ENCODE measurements at places on chromosomes 4 and X. TPM values are rescaled to one million over a fixed set of nuclear protein-coding genes. Genes with fewer than 3 reads are reported as not detected.

DNA sequence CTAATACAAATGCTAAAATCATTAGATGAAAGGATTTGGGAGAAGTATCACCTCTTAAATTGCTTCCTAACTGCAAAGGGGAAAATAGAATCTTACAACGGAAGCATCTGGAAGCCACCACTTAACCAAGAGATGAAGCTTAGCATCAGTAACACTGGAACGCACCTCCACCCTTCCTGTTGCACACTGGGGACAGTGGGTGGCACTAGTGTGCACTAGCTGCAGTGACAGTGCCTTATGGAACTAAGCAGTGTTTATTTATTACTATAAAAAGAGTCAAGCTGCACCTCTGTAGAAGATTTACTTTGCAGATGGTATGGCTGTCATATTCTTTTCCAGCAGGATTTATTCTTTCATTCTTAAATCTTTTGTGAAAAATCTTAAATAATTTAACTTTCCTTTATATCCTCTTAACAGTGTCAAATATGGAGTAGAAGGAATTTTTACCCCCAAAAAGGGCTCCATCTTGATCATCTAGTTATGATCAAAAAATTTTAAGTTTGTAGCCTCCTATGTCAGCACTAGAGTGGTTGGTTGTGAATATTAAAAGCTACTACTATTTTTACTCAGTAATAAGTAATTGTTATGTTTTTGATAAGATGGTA, 76.7 kb downstream of the SCD5 start:
- no peak for DNase-seq

- DNase-seq = no peak
Observed at GRCh38 chrX:148069759-148070503, 88.8 kb downstream of the FMR1NB start.

GRCh38 chr4:55409468-55410171, 13.9 kb downstream of the TMEM165 start:
- no peak for DNase-seq

DNA sequence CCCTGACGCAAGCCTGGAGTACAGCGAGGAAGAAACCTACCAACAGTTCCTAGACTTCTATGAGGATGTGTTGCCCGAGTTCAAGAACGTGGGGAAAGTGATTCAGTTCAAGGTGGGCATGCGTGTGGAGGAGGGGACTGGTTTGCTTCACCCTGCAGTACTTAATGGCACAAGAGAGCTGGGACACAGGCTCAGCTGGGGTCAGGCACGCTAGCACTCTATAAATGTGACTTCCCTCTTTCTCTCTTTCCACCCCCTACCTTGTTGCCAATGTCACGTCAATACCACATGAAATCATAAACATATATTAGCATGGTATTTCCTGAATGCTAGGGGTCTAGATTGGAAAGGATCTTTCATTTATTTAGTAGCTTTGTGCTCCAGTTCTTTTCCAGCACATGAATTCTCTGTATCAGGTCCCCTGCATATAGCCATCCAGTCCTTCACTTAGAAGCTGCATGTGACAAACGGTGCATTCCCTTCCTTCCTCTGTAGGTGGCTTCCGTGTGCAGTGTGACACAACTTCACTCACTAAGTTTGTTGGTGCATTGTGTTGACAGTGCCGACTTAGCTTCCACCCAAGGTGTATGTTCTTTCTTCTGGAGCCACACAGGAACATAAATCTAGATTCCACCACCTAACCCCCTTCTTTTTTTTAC, 25.6 kb downstream of the ZRSR2 start:
- DNase-seq = no peak

- no peak for DNase-seq
Observed at GRCh38 chrX:34716302-34716701, 59.2 kb upstream of the TMEM47 start.

DNA sequence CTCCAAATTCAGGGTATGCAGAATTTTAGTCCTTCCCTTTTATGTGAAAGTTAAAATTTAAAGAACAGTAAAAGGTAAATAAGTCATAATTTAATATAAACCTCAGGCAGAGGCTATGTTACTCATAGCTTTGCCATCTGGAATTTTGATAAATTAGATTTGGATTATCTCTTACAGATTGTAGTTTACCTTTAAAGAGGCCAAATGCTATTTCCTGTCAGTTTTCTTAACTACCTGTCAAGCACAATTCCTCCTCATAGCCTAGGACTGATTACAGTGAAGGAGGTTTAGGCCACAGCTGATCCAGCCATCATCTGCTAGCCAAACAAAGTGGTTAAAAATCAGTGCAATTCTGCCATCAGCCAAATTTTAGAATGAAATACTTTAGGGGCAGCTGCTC, 128.1 kb downstream of the MFAP3L start:
- no peak for DNase-seq

- DNase-seq = no peak
Observed at GRCh38 chrX:137040113-137040794, 6.5 kb upstream of the GPR101 start.

- no peak for DNase-seq
Observed at GRCh38 chrX:17689971-17690409, 47.3 kb upstream of the SCML1 start.

GRCh38 chr4:8698341-8699062, 105.9 kb downstream of the CPZ start:
- peak; percentile 69 for DNase-seq

DNA sequence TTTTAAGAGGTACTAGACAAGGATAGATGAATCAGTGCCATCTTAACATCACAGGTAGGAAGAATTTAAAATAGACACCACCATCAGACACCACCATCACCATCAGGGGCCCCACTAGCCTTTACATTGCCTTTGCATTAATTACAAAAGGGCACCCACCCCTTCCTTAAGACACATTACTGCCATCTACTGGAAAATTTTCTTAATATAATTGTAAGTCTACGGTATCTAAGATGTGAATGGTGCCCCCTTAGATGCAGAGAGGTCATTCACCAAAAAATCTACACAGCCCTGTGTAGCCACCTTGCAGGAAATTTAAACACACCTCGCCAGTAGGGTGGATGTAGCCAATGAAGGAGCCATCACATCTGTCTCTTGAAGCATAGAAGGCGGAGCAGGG, 184.1 kb downstream of the MID1IP1 start:
- no peak for DNase-seq

DNA sequence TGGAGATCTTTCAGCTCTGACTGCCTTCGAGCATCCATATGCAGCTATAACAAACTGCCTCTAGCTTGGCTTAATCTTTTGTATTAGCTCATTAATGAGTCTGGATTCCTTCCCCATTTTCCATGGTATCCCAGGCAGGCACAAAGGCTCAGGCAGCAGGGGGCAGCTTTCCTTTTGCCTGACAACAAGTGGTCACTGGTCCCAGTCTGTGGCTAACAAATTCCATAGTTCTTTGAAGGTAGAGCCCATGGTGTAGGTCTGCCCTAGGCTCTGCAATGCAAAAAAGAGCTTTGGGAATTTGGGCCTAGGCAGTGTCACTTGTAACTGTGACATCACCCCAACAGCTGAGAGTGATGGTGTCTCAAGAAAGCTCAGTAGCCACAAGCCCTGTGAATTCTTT, 234.4 kb upstream of the GPC4 start:
- DNase-seq = no peak

DNA sequence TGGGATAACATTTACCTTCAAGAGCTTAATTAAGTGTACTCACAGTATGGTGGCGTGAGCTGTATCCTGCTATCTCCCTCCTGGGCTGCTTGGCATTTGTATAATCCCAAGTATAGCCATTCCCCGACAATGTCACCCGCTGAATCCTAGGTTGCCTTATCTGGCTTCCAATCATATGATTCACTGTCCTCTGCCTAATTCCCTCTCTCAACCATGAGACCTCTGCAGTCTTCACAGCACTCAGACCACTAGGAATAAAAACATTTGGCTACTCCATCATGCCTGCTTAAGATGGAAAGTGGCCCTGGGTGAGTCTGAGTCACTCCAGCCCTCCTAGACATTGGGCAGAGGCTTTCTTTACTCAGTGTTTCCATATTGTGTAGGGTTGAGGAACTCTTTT, 28.9 kb upstream of the WDFY3 start:
- no peak for DNase-seq

DNA sequence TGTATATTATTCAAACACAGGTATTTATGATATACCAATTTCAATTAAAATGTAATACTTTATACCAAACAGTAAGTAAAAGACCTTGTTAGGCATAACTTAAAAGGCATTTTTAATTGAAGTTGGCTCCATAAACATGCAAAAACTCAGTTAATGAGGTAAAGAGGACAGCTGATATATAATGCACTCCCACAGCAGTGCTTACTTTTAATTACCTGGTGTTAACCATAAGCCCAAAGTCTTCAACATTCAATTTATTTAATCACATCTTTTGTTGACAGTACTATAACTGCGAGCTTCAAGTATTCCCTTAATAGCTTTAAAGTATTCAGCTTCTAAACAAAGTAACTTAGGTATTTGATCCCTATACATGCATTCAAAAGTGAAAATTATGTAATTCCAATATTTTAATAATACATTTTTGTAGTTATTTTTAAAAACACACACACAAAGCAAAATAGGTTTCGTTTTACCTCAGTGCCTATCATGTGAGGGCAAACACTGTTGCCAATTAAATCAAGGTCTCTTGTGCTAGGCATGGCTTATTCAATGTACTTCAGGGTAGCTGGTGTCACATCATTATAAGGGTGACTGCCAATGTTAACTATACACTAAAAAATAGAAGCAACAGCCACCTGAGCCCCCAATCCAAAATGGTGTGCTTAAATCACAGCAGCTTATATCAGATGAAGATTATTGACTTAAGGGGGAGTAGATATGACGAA, 197.1 kb downstream of the LRBA start:
- DNase-seq = no peak

DNA sequence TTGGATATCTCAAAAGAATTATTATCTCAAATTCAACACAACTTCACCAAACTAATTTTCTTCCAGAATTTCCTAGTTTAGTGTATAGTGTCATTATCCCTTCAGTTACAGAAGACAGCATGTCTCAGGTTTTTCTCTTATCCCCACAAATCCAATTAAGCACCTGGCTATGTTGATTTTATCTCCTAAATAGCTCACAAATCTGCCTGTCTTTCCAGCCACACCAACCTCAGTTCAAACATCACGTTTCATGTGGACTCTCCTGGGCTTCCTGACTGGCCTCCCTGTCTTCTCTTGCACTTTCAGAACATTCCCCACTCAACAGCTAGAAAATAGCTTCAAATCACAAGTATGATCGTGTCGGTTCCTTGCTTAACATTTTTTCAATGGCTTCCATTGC, 14.8 kb downstream of the STK32B start:
- no peak for DNase-seq

- DNase-seq = peak; percentile 82
Observed at GRCh38 chr4:48779095-48779997, 733 bp downstream of the FRYL start.

GRCh38 chr4:40240040-40240653, 43.3 kb downstream of the RHOH start:
- no peak for DNase-seq

DNA sequence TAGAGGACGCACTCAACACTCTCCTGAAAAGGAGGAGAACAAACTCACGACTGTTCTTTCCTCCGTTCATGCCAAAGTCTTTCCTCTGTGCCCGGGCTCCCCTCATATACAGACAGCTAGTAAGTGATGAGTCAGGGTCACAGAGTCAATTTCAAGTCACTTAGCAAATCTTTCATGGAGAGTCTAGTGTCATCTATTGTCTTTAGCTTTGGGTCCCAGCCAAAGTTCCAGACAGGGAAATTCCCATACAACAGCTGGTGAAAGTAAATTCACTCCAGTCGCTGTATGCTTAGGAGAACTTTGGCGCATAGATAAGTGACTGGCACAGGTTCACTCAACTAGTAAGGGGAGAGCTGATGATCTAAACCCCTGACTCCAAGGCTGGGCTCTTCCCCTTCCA, 226.5 kb downstream of the MID1 start:
- DNase-seq = no peak

GRCh38 chrX:70504772-70505450, 60.3 kb downstream of the DLG3 start:
- DNase-seq = no peak

- DNase-seq = no peak
Observed at GRCh38 chr4:122156819-122157218, 4.7 kb downstream of the BLTP1 start.

BMP3 gene
- total RNA-seq = 0.83 TPM

DNA sequence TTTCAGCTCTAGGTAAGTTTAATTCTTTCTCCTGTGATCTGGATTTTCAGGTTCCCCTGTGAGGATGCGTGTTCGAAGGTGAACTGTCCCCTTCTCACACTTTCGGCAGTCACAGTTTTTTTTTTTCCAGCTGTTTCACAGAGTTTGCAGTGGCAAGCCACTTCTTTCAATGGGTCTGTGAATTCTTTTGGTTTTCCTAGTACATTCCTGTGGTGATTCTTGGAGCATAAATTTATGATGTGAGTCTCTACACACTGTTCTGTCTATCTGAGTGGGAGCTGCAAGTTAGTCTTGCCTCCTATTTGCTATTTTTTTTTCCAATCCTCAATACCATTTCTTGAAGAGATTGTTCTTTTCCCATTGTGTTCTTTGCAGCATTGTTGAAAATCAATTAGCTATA, 595.5 kb downstream of the RAPGEF2 start:
- no peak for DNase-seq

SRPX gene
- 46.5 TPM for total RNA-seq

SORCS2 gene
- total RNA-seq = 0.94 TPM

CAPN6 gene
- total RNA-seq = 0.55 TPM

DNA sequence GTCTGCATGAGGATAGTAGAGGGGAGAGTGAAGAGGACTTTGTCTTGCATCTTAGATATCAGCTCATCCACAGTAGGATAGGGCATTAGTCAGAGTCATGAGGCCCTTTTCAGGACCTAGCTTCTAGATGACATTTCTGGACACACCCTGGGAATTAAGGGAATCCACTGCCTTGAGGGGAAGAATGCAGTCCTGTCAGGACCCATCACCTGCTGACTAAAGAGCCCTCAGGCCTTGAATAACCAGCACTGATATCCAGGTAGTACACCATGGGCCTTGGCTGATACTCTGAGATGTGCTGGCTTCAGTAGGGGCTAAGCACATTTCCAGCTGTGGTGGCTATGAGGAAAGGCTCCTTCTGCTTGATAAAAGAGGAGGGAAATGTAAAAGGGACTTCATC, 134.4 kb downstream of the EDA2R start:
- no peak for DNase-seq

WAS gene
- 2.4 TPM for total RNA-seq

GRCh38 chr4:32440391-32440790, 1720.2 kb downstream of the PCDH7 start:
- DNase-seq = no peak

- no peak for DNase-seq
Observed at GRCh38 chrX:119132961-119133360, 5.3 kb upstream of the KIAA1210 start.

GRCh38 chr4:136939781-136940180, 592.5 kb downstream of the PCDH18 start:
- no peak for DNase-seq

DNA sequence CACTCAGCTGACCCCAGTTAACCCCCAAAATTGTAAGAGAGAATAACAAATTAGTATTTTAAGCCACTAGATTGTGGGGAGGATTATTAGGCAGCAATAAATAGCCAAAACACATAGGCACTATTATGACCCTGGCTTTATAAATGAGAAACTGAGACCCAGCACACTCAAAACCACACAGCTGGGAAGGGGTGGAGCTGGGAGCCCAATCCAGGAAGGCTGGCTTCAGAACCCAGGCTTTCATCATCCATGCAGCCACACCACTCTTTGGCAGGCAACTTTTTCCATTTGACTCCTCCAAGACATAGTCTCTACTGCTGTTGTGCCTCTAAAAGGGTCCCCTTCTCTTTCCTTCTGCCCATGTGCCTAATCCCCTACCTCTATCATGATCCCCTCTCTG, 253.8 kb downstream of the DHX15 start:
- DNase-seq = no peak
